ENCODE measurements at places on chromosomes 1 and 21.

DNA sequence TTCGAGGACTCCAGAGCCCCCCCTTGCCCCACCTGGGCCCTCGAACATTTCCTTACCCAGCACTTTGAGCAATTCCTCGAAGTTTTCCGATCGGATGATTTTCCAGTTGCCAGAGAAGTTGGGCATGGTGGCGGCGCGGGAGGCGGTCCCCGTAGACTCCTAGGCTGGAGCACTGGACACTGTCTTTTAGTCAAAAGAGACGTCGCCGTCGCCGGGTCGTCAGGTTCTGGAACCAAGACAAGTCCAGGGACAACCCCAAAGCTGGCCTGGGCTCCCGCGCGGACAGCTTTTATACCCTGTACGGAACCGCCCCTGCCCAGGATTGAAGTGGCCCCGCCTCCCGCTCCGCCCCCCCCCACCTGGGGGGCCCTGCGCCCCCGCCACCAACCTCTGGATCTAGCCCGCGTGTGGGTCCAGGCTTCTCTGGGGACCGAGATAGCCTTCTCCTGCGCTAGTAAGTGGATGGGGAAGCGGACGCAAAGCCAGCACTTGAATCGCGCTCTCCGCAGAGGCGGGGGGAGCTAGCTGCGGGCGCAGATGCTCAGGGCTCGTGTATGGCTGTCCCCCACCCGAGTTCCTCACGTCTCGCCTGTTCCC, at the start of gene CRABP2:
Gene CRABP2, minus strand, starts transcription at position 263 of the 597 bp plus-strand sequence. Its CDS starts 137 bp downstream, at position 126.
- DNase-seq, result no peak

DNA sequence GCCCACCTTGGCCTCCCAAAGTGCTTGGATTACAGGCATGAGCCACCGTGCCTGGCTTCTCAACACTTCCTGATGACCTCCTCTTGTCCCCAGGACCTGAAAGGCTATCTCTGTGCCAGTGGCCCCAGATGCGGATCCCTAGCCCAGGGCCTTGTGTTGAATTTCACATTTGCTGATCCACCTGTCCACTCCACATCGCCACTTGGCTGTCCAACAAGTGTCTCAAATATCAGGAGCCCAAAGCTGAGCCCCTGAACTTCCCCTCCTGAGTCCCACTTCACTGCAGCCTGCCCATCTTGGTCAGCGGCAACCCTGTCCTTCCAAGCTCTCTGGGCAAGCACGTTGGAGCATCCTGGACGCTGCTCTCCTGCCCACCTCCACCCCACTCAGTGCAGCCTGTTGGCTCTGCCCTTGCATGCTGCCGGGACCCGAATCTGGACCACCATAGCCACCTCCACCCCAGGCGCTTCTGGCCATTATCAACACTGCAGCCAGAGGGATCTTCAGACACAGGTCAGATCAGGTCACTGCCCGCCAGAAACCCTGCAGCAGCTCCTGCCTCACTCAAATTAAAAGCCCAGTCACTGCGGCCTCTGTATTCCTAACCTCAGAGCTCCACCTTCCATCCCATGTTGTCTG, 352.5 kb upstream of the VAMP3 start:
- DNase-seq, result no peak

DNA sequence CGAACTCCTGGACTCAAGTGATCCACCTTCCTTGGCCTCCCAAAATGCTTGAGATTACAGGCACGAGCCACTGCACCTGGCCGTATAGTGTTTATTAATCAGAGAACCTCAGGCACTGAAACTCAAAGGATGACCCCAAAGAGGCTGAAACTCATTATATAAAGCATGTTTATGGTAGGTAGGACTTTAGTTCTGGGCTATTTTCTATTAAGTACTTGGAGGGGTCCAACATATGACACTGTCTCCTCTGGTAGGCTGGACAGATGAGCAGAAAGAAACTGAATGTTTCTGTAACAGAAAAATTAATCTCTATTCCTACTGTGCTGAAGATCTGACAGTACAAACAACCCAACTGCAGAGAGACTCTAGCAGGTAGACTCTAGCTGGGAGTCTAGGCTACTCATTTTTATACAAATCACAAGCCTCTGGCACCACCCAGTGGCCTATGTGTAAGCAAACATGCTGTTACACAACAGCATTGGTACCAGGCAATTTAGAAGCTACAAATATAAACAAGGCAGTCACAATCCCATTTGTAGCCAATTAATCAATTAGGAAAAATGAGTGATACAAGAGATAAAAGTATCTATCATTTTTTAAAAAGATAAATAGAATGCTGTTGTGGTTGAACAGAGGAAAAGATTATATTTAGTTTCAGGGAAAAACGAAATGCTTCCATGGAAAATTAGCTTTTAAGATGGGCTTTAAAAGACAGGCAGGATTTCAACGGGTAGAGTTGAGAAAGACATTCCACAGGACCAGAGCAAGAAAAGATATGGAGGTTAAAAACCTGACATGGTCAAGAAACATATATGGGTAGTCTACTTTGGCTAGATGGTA, 10.4 kb downstream of the DCAF8 start:
- peak; percentile 7 for DNase-seq

DNA sequence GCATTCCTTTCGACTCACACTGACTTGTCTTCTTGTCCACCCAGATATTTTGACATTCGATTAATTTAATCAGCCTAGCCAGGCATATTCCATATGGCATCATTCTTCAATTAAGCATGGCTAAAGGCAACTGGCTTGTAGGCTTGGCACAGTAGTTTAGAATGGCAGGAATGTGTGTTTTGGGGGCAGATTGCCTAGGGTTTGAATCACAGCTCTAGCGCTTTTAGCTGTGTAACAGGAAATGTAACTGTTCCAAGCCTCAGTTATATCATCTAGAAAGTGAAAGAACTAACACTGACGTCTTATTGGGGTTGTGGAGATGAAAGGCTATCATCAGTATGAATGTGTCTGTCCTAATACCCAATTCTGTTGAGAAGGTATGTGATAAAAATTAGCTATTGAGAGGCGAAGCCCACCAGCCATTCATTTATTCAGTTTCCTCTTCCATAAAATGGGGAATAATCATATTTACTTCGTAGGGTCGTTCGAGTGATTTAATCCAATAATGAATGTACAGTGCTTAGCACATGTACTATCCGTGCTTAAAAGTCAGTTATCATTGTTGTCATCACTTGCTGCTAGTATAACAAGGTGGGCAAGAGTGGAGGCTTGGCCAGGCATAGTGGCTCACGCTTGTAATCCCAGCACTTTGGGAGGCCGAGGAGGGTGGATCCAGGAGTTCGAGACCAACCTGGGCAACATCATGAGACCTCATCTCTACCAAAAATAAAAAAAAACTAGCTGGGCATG, 41.6 kb upstream of the GRHL3 start:
- DNase-seq, result no peak

- DNase-seq, result no peak
Measured at GRCh38 chr1:45974541-45975269, 157.7 kb downstream of the PIK3R3 start.

- DNase-seq, result no peak
Measured at GRCh38 chr1:165842023-165842670, 14.7 kb downstream of the UCK2 start.

GRCh38 chr1:156926175-156926574, 5.7 kb downstream of the LRRC71 start:
- peak; percentile 78 for DNase-seq

All from NCI-H2029 treated with DMSO at 0.1 percent for 48 hours (cell line).